ENCODE measurements at places on chromosomes 1 and 21.

GRCh38 chr1:167749741-167750140 is 28.0 kb downstream of the MPZL1 start:
- DNase-seq = no peak

- DNase-seq = no peak
Measured at GRCh38 chr1:95022644-95022926, 50.2 kb downstream of the ALG14 start.

GRCh38 chr1:160925652-160926244 is 28.9 kb downstream of the ITLN2 start:
- no peak for DNase-seq

DNA sequence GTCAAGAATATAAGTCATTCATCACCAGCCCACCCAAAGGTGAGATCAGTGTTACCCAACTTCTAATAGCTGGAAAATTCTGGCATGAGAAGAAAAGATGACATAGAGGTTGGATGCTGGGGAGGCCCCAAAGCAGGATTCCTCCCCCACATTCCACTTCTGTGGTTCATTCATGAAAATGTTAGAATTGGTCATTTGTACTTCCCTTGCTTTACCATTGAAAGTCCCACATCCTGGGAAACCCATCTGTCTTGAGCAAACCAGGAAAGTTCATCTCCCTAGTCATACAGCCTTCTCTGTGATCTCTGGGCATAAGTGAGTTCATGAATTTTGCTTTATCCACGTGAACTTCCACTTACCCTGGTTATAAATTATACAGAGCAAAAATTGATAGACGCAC is 66.8 kb downstream of the SERINC2 start:
- peak; percentile 11 for DNase-seq

DNA sequence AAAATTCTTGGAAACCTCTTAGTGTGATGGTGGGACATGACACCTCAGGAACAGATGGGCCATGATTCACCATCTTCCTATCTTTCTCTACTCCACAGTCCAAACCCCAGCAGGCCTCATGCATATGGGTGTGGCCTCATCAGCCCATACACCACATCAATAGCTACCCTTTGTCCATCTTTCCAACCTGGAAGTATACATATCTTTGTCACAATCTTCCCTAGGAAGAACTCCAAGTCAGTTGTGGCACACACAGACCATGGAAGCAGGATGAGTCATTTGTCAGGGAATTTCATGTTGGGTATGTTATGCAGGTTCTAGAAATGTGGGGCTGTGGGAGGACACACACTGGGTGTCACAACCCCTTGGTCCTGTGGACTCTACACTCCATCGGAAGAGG is 30.5 kb upstream of the CLCA4 start:
- DNase-seq = no peak

DNA sequence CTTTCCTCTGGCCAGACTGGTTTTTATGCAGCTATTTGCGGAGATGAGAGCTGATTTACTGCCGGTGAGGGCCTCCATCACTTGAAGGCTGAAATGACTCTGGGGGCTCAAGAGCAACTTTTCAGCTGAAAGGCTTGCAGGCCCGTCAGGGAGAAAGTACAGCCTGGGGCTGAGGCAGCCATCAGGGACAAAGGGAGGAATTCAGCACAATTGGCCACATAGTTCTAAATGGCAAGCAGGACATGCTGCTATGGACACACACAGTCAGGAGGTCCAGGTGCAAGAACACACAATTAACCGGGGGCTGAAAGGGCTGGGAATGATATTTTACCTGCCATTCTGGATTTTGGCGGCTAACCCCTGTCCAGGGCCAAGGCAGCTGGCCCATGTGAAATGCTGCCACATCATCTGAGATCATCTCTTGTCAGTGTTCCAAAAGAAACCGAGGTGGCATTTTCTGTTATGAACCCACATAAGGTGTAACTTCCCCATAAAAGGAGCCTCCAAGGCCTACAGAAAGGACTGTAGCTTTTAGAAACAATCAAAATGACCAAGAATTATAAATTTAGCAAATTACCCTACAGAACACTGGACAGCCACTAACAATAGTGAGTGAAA is 58.2 kb downstream of the LMX1A start:
- no peak for DNase-seq

DNA sequence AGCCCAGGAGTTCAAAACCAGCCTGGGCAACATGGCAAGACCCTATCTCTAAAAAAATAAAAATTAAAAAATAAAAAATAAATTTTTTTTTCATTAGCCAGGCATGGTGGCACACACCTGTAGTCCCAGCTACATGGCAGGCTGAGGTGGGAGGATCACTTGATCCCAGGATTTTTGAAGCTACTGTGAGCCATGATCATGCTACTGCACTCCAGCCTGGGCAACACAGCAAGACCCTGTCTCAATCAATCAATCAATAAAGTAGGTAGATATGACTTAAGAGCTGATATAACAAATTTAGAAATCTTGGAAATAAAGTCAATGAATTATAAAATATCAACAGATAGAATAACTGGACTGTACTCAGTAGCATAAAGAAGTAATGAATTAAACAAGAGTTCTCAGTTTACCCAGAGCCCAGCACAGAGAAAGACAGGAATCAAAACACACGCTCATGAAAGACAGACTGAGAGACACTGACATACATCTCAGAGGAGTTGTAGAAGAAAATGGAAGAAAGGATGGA is 69.7 kb downstream of the LRRC8C start:
- DNase-seq = no peak

GRCh38 chr1:172135978-172136610 is 284.4 kb upstream of the C1orf105 start:
- no peak for DNase-seq

DNA sequence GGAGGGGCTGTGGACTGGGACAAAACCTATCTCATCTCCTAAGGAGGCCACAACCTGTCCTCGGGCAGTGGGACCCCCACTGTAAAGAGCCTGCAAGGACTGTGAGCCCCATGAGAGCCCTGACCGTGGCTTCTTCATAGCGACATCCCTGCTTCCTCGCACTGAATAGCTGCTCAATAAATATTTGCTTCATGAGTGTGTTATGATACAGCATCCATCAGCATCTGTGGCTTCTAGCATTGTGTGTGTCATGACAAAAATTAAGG is 40.5 kb upstream of the CSF3R start:
- no peak for DNase-seq

- DNase-seq = no peak
Measured at GRCh38 chr21:46661642-46662366, 26.3 kb downstream of the PRMT2 start.

DNA sequence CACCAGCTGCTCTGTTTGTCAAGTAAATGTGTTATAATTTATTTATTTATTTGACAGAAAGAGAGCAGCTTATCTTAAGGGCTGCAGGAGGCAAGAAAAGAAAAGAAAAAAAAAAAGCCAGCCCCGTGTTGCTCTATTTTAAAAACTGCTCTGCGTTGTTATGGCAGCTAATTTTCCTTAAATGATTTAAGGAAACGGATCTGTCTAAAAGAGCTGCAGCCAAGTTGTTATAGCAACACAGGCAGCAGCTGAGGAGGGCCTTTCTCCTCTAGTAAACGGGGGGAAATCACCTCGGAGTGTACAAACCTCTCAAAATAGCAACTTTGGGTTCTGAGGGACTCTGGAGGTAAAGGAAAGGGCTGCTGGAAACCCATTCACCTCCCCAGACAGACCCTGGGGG is 149.2 kb downstream of the BEND5 start:
- no peak for DNase-seq

GRCh38 chr1:53896635-53897229 is 2.7 kb downstream of the DIO1 start:
- peak; percentile 89 for DNase-seq

- no peak for DNase-seq
Measured at GRCh38 chr1:23575226-23575810, 16.0 kb upstream of the ID3 start.

DNA sequence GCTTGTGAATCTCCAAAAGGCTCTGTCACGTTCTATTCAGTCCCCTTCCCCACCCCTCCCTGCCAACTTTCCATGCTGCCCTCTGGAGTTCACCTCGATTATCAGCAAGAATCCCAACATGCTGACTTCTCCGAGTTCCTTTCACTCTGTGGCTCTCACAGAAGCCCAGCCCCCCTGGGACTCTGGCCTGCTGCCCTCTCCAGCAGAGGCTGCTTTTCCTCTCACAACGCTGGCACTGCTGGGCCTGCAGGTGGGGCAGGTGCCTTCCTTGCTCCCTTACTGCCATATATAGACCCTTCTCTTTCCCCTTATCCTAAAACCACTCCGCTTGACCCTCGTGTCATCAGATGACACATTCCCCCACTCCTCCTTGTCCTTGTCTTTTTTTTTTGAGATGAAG is 10.2 kb upstream of the RNF186 start:
- DNase-seq = no peak

- no peak for DNase-seq
Measured at GRCh38 chr21:44089001-44089911, 17.9 kb upstream of the PWP2 start.

DNA sequence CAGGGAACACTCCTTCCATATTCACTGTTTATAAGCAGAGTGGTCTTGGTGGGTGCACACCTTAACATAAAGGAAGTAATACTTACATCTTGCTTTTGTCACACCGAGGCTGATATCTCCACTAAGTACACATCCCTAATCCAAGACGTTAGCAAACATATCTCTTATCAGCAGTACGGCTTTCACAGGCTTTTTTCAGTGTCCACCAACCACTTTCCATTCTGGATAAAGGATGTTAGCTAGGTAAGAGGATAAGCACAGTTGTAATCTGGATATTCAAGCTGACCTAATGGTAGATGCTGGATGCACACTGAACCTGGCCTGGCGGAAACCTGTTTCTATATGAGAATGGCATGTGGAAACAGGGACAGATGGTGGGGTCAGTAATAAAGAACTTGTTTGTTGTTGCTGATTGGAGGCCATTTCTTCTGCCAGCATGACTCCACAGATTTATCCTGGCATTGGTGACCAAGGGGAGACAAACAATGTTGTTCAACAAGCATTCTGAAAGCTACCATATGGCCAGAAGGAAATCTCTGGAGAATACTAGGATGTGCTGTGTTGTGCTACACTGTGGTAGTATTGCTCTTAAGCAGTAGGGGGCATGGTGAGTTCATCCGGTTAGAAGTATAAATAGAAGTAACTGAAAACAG is 416.4 kb downstream of the PTBP2 start:
- DNase-seq = peak; percentile 67

GRCh38 chr21:14243461-14243860 is 27.5 kb downstream of the RBM11 start:
- peak; percentile 20 for DNase-seq

- no peak for DNase-seq
Measured at GRCh38 chr1:236336084-236336483, 54.3 kb upstream of the ERO1B start.

DNA sequence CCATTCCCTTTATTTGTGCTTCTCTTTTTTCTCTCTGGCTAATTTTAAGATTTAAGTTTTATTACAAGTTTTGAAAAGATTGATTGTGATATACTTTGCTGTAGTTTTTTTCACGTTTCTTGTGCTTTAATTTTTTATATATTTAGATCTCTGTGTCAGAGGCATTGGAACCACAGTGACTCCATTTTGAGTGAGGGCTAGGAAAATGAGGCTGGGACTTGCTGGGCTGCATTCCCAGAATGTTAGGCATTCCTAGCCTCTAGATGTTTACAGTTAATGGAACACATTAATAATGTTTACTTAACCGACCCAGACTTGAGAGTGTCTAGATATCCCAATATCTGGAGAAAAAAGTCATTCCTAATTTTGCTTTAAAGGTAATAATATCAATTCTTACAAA is 939.4 kb downstream of the BRINP3 start:
- no peak for DNase-seq

- peak; percentile 84 for DNase-seq
Measured at GRCh38 chr1:76106719-76107235, 32.2 kb downstream of the ST6GALNAC3 start.

All from foreskin melanocyte (primary cell).